ENCODE measurements at places on chromosomes 6 and 20.

GRCh38 chr6:125952764-125953501 is 3.6 kb upstream of the HINT3 start:
- DNase-seq = no peak

GRCh38 chr20:52193886-52194545 is 2.4 kb upstream of the ZFP64 start:
- no peak for DNase-seq

DNA sequence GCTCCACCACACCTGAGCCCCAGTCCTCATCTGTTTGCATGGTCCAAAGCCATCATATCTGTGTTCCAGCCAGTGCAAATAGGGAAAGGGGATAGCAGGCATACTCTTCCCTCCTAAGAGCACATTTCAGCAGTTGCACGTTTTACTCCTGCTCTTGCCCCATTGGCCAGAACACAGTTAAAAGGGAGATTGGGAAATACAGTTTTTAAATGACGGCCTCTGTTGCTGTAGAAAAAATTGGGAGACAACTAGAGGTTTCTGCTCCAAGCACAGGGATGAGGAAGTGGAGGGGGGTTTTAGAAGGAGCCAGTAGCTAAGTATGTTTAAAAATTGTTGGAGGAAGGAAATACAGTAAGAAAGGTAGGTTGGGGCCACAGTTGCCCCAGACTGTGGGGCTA is 14.6 kb upstream of the STK35 start:
- DNase-seq = no peak

GRCh38 chr6:41691426-41692079 is 43.9 kb downstream of the TFEB start:
- no peak for DNase-seq

GRCh38 chr6:147023148-147023547 is 181.1 kb upstream of the STXBP5 start:
- no peak for DNase-seq

- no peak for DNase-seq
These were observed 746 bp upstream of the PRND start for GRCh38 chr20:4720977-4721349.

- no peak for DNase-seq
These were observed 2.2 kb downstream of the DLGAP4 start for GRCh38 chr20:36308353-36308752.

- DNase-seq = no peak
These were observed 124.4 kb downstream of the KCNQ5 start for GRCh38 chr6:72746276-72746675.

GRCh38 chr20:47237715-47238114 is 118.8 kb downstream of the ZMYND8 start:
- no peak for DNase-seq

GRCh38 chr6:34671801-34672656 is 24.5 kb downstream of the ILRUN start:
- DNase-seq = no peak

GRCh38 chr6:36678488-36679042 is at the start of gene CDKN1A:
TSS of gene CDKN1A (plus strand) at chr6:36678714. CDS start at chr6:36684102, 5,388 bp downstream.
- peak; percentile 77 for DNase-seq

DNA sequence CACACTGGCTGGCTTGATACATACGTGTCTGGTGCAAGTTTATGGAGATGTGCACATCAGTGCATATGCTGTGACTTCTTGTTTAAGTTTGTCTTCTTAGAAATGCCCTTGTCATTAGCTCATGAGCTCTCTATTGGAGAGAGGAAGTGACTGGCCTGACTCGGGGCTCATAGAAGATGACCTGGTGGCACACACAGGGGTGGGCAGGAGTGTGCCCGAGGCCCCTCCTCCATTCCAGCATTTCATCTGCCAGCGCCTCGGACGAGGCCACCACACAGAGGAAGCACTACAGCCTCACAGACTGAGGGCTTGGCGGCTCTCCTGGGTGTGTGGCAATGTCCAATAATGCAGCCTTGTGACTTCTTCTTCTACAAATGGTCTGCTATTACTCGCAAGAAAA is 109.7 kb downstream of the FAM120B start:
- no peak for DNase-seq

Measured in BJ (cell line).